Lower lobe of right lung (tissue), 2 donors: ENCODE measurements at places on chromosomes 7 and 10. TPM values are rescaled to one million over a fixed set of nuclear protein-coding genes. Genes with fewer than 3 reads are reported as not detected.
A peak's percentile ranks its signal among the peaks of the same experiment; 100 is the strongest.

The UCMA gene
- total RNA-seq = not detected

The GPR37 gene
- total RNA-seq = 0.59 TPM

DNA sequence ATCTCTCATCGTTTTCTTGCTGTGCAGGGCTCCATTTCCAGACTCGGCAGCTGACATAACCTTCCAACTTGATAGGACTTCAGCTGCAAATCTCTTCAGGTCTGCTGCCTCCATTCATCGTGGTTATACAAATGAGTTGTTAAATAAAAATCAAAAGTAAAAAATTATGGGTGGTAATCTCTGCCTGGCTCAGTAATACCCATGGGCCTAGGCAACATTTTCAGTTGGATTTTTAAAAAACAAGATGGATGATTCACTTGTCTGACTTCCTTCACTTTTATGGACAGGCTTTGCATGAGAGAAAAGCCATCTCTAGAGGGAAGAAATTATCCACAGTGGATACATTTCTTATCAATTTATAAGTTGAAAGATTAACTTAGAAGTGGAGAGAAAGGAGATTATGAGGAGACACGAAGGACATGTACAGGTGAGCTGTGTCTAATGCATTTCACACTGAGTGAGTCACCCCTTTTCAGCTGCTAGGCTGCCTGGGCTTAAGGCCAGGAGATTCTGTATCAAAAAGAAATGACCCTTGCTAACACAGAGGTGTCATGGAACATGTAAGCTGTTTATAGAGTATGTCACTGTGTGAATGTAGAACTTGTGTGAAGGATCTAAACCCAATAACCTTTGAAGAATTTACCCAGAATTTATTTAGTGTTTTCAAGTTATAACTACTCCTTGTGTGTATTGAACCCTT is 495.1 kb downstream of the AUTS2 start:
- no peaks in the 10 kb centered on the region for H3K27me3 ChIP-seq
- H3K4me3 ChIP-seq = no peak overlapping the region
- H3K27ac ChIP-seq = no peak overlapping the region

- H3K36me3 ChIP-seq = no peaks in the 10 kb centered on the region
- H3K4me3 ChIP-seq = no peak overlapping the region
- no peak overlapping the region for H3K27ac ChIP-seq
Observed at GRCh38 chr10:554182-554848, 135.2 kb downstream of the DIP2C start.

DNA sequence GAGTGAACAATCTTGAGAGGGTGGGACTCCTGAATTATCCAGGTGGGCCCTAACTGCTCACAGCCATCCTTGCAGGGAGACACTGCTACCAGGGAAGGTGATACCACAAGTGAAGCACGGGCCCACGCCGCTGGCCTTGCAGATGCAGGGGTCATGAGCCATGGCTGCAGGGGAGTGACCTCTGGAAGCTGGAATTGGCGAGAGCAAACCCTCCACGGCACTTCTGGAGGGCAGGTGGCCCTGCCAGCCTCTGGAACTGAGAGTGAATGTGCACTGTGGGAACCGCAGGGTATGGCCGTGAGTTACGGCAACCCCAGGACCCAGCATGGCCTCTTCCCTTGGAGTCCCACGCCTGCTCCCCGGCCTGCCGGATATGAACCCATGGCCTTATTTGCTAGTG is 37.5 kb downstream of the STK32C start:
- peak; percentile 27 for DNase-seq
- no peaks in the 10 kb centered on the region for H3K27me3 ChIP-seq
- H3K36me3 ChIP-seq = no peaks in the 10 kb centered on the region
- H3K4me1 ChIP-seq = peaks cover 10% of the 10 kb centered on the region
- H3K27ac ChIP-seq = no peak overlapping the region
- H3K4me3 ChIP-seq = no peak overlapping the region

The BCAP29 gene
- total RNA-seq = 81.3 TPM

DNA sequence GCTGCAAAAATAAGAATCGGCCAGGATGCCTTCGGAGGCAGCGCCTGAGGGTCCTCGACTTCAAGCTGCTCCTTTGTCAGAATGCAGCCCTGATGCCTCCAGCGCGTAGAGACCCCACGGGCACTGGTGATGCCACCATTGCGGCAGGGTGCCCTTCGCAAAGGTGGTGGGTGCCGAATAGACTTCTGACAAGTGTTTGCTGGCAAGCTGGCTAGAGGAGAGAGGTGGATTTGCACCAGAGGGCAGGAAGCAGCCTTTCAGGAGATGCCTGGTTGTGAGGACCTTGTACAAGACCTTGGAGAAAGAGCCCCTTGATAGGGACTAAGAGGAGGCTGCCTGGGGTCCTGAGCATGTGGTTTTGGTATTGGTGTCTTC is 103.2 kb upstream of the PPIF start:
- no peaks in the 10 kb centered on the region for H3K36me3 ChIP-seq
- H3K4me3 ChIP-seq = peak overlapping the region; percentile 54
- H3K27me3 ChIP-seq = no peaks in the 10 kb centered on the region
- DNase-seq = no peak
- H3K4me1 ChIP-seq = peaks cover 87% of the 10 kb centered on the region
- peak overlapping the region; percentile 73 for H3K27ac ChIP-seq

The PAX4 gene
- total RNA-seq = not detected

DNA sequence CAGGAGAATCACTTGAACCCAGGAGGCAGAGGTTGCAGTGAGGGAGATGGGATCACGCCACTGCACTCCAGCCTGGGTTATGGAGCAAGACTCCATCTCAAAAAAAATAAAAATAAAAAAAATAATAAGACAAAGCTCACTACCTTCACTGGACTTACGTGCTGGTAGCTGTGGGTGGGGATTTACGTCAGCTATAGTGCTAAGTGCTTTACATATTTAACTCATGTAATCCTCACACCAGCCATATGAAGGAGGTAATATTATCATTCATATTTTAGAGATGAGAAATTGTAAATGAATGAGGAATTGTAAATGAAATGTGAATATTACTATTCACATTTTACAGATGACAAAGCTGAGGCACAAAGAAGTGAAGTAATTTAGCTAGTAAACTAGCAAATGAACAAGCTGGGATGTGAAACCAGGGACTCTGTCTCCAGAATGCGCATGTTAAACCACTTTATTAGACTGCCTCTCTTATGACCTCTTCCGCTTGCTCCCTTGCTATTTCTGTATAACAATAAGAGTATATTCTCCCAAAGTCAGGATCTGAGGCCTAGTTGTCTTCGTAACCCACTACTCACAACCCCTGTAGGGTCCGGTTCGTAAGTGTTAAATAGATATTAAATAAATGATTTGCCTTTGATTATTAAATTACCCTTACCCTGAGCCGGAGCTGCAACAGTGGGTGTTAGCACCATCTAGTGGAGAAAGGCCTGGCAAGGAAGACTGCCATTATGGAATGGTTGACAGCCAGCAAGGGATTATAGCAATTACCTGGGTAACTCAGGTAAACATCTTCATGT is 70.2 kb downstream of the HTR7 start:
- H3K27ac ChIP-seq = no peak overlapping the region
- H3K36me3 ChIP-seq = no peaks in the 10 kb centered on the region
- no peaks in the 10 kb centered on the region for H3K4me1 ChIP-seq
- no peaks in the 10 kb centered on the region for H3K27me3 ChIP-seq
- DNase-seq = no peak
